Glutamatergic neuron (in vitro differentiated cells): ENCODE measurements at places on chromosomes 7 and 10.

DNA sequence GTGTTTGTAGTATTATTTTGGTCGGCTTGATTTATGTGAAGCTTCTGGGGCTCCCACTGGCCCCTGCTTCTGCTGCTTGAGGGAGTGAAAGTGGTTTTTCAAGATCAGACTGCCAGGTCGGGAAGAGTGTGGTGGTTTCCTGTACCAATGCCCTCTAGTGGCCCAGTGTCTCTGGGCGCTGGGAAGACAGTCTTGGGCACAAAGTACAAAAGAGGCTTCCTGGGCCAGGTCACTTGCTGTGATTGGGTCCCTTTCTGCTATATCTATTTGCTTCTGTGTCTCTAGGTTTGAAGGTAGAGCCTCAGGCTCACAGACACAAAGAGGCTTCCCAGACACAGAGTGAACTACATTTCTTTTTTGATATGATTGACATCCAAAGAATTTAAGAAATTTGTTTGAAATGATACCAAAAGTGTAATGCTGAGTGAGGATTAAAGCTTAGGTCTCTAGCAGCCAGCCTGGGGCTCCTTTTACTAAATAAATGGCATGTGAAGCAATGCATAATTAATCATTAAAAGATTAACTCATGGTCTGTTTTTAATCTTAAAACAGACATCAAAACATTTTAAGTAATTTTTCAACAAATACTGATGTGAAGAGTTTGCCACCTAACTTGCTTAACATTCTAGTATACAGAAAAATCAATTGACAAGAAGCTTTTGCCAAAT is 36.3 kb downstream of the ABCB1 start:
- no peak for DNase-seq

GRCh38 chr7:36506820-36507219 is 117.2 kb downstream of the ANLN start:
- no peak for DNase-seq

- DNase-seq = no peak
Observed at GRCh38 chr10:36148207-36148606, 506.1 kb upstream of the FZD8 start.

DNA sequence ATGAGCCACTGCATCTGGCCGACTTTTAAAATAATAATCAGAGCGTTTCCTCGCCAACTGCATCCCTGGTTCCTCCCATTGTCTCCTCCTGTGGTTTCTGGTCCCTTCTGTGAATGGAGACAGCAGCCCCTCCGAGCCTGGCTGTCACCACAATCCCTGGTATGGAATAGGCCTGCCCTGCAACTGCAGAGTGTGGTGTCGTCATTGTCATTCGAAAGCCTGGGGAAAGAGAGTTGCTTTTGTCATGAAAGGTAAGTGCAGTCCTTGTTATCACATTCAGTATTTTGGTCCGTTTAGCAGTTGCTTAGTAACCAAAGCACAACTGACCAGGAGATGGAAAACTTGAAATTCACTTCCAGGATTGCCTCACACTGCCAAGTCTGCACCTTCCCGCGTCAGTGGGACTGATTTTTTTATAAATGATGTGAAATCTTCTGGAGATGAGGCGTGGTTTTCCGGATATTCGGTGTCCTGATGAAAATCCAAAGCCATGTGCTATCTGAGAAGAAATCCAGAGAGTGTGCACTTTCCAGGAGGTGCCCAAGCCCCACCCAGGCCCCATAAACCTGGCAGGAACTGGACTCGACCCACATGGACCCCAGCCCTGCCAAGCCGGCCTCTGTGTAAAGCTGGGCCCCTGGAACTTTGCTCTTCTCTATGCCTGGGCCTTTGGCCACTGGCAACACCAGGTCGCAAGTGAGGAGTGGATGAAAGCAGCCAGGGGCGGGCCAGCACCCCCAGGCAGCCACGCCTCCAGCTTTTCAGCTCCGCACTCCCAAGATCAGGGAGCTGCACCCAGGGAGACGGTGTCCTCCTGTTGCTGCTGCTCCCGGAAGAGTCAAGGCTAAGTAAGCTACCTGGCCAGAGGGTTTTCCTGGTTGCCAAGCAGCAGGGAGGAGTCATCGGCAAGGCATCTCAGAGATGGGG is 133.7 kb upstream of the SH2B2 start:
- DNase-seq = no peak

DNA sequence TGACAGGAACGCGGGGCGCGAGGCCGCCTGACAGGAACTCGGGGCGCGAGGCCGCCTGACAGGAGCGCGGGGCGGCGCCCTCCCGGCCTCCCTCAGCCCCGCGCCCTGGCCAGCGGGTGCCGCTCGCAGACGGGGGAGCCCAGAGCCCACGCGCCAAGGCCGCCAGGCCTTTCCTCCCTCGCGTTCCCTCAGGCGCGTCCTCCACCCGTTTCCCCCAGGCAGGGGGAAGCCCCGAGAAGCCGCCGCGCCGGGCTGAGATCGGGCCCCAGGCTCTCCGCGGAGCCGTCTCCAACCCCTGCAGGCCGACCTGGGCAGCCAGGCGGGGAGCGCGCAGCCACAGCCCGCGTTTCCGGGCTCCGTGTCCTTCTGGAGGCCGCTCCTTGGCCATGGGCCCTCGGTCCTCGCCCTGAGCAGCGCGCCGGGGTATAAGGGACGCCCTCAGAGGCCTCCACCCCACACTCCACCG is 17.7 kb downstream of the PTPRN2 start:
- DNase-seq = no peak

GRCh38 chr7:43491984-43492383 is 90.9 kb upstream of the STK17A start:
- DNase-seq = no peak

- DNase-seq = no peak
Observed at GRCh38 chr7:120714945-120715344, 143.0 kb downstream of the TSPAN12 start.

- no peak for DNase-seq
Observed at GRCh38 chr10:105770524-105771212, 1129.6 kb downstream of the SORCS3 start.

GRCh38 chr10:106450966-106451365 is 713.5 kb downstream of the SORCS1 start:
- no peak for DNase-seq

DNA sequence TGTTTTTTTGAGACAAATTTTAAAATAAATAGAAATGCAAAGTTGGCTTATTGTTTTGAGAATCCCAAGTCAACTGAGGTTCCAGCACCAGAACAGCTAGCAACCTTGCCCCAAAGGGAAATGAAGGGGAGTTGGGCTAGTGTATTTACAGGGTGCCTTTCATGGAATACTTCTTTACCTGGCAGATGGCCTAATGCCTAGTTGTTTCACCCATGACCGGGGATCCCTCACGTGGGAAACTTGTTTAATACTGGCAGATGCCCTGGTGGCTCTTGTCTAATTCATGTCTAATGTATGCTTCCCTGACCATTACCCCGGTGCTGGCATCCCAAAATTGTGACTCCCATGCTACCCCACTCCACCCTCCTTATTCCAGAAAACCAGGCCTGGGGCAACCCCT is 861.1 kb upstream of the ZWINT start:
- no peak for DNase-seq

GRCh38 chr7:41699516-41699915 is 3.4 kb downstream of the INHBA start:
- peak; percentile 25 for DNase-seq

DNA sequence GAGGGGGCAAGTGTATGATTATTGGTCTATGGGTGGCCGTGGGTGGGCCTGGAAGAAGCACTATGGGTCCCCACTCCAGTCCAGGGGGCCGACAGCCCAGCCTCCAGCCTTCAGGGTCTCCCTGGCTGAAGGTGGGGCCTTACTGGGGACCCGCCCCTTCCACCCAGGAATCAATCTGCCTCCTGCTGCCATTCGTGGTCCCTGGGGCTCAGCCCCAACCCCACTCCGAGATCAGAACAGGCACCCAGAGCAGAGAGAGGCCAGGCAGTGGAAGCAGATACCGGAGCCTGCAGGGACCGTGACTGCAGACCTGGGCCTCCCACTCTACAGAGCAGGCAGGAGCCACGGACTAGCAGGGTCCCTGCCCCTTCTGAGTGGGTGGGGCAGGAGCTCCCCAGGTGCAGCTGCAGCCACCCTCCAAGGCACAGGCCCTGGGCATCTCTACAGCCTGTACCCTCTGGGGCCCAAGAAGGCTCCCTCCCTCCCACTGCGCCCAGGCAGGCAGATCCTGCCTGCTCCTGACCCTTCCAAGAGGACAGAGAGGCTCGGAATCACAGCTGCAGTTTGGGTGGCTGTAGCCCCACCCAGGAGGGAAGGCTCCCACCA is 13.6 kb upstream of the FOXL3 start:
- DNase-seq = no peak

DNA sequence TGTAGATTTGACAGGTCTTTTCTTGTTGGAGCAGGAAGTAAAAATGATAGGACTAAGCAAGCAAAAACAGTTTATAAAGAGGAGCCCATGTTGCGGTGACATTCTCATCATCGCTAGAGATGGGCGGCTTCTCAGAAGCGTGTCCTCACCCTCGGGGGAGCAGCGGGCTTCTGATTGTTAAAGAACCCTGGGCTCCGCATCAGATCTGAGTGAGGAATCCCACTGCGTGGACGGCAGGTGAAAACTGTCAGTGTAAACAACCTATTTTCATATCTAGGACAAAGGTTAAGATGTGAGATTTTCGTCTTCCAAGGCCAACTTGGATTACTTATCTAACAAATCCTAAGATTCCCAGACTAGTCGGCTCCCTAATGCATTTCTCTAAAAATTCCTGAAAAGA is 177.6 kb downstream of the ADARB2 start:
- DNase-seq = peak; percentile 12

GRCh38 chr7:130272381-130273080 is 5.9 kb downstream of the CPA2 start:
- DNase-seq = peak; percentile 63

DNA sequence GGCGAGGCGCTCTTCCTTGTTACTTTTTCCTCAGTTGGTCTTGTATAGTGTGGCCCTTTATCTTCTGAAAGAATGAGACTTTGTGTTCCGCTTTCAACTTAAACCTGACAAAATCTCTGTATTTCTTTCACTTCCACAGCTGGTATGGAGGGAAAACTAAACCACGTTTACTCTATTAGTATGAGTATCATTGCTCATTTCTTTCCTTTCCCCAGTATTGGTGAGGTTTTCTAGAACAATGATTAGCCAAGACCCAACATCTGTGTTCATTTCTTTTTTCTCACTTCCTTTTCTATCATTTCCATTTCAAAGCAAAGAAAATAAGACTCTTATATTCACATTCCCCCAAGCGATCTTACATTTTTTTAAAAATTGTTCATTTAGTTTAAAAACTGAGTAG is 165.3 kb downstream of the PAXIP1 start:
- no peak for DNase-seq

DNA sequence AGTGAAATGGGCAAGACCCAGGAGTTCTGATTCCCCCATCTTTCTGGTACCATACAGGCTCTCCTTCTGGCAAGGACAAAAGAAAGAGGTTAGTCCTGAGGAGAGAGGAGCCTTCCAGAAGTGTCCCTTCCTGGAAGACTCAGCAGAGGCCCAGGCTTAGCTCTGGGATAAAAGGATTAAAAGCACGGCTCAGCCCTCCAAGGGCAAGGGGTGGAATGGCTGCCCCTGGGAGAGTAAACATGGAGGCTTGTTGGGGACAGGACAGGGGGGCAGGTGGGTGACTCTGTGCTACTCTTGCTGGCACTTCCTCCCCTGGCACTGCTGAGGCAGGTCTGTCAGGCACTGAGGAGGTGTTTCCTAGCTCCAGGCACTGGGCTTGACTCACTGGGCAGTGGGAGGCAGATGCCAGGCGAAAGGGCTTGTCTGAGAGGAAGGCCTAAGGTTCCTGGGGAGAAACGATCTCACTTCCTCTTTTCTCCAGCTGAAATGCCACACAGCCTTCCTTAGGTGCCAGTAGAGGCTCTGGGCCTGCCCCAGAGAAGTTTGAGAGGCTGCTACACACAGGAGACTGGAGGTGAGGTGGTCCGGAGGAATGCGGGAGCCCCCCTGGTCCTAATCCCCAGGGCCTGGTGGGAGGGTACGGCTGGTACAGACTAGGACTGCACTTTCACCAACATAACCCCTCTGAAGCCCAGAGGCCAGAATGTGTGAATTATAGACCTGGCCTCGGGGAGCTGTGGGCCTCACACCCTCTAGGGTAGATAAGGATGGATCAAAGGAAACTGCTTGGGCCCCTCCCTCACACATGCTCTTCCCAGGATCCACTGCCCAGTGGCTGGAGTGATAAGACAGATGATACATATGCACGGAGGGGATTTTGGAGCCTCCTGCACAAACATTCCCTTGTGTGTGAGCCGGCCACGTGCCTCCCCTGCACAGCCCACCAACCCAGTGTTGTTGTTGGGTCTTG is 63.2 kb upstream of the PODXL start:
- no peak for DNase-seq

DNA sequence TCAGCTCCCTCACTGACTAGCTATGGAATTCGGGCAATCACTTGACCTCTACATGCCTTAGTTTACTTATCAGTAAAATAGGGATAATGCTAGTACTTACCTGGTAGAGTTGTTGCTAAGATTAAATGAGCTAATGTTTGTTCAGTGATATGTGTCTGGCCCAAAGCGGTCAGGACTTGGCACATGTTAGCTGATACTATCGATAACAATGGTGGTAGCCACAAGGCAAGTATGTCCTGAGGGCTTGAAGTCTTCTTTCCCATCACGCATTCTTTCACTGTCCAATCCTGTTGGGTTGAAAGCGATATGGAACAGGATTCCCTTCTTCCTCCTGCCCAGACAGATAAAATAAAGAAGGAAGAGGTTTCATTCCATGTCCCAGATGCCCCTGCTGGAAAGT is 25.5 kb upstream of the MXI1 start:
- no peak for DNase-seq

- no peak for DNase-seq
Observed at GRCh38 chr10:84460520-84460919, 132.1 kb downstream of the CCSER2 start.

DNA sequence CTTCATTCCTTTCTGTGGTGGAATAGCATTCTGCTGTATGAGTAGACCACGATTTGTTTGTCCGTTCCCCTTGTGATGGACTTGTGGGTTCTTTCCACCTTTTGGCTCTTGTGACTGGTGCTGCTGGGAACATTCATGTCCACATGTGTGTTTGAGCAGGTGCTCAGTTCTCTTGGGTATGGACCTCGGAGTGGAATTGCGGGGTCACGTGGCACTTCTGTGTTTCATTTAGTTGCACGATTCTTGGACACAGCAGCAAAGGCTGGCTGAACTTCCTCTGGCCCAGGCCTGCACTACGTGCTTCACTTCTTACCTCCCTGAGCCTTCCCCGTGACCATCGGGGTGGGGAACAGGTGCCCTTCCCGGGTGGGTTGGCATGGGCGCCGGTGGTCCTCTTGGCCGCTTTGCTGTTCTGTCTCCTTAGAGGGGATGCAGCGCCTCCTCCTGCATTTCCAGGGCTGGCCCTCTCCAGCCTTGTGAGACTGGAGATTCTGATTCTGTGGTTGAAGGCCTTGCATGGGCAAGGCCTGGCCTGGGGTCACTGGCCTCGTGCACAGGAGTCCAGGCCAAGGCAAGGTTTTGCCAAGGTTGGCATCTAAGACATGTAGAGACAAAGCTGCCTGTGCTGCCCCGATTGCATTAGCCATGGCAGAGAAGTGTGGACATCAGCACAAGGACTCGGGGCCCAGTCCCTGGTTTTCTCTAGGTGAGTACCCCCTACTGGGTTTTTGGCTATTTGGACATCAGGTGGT is 25.1 kb downstream of the DOCK1 start:
- no peak for DNase-seq
